Urinary bladder (tissue), 4 donors: ENCODE measurements at places on chromosomes 3 and 15. TPM values are rescaled to one million over a fixed set of nuclear protein-coding genes. Genes with fewer than 3 reads are reported as not detected.

The EFHB gene
- polyA plus RNA-seq, result 1.4 TPM

The WWTR1 gene
- 155 TPM for polyA plus RNA-seq

- DNase-seq, result no peak
Measured at GRCh38 chr3:180290300-180290699, 253.6 kb upstream of the PEX5L start.

DNA sequence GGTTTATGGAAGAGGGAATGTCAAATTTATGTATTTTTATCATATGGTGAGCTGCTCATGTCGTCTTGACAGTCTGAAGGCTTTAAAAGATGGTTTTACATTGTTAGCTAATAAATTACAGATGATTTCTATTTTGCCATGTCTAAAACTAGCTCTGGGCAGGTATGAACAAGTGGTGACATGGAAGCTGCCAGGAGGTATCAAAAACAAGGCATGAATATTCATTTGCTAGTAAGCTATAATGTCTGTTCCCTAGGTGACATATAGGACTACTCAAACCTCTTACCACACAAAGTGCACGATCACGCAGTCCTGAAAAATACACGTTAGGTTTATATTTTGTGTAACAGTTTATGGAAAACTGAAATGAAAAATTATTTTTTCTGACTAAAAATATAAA is 34.8 kb downstream of the ST3GAL6 start:
- no peak for DNase-seq

DNA sequence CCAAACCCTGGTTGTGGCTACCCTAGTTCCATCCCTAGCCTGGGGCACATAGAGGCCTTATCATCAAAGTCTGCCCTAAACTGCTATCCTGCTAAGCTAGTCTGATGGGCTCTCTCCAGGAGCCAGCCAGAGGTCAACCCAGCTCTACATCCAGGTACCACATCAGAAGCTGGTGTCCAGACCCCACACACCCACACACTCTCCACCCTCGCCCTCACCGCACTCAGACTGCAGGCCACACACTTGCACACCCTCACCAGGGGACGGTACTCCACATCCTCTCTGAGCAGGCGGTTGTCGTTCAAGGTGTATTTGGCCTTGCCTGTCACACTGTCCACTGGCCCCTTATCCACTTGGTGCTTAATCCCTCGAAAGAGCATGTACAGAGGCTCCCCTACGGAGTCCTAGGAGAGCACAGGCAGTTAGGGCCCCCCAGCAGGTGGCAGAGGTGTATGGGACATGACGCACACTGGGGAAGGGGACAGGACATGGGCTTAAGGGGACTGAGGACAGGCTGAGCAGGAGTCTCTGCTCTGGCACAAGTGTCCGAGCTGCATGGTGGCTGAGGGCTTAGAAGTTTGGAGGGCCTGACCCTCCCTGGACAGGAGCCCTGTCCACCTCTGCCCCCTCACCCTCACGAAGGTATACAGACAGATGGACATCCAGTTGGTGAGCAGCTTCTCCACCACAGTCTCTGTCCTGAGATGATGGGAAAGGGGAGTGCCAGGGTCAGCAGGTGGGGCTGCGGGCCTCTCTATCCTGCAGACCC is 18.1 kb downstream of the PLXNB1 start:
- DNase-seq, result no peak

DNA sequence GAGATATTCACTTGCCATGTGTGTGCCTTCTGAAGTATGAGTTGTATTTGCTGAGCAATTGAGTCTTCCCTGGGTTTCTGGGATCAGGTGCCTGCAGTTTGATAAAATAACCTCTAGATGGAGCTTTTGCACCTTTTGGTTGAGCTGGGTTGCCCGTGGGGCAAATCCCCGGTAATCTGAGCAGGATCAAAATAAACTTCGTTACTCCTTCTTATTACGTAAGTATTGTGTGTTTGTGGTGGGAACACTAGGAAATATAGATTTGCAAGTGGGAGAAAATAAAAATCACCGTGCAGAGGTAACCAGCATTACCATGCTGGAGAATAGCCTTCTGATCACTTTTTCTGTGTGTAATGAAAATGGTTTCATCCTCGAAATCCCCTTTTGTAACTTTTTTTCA is 277.4 kb upstream of the NR2E3 start:
- DNase-seq, result no peak
